ENCODE measurements at places on chromosomes 5 and 9.

- DNase-seq: no peak
Observed at GRCh38 chr5:81313278-81313677, 11.9 kb downstream of the ZCCHC9 start.

DNA sequence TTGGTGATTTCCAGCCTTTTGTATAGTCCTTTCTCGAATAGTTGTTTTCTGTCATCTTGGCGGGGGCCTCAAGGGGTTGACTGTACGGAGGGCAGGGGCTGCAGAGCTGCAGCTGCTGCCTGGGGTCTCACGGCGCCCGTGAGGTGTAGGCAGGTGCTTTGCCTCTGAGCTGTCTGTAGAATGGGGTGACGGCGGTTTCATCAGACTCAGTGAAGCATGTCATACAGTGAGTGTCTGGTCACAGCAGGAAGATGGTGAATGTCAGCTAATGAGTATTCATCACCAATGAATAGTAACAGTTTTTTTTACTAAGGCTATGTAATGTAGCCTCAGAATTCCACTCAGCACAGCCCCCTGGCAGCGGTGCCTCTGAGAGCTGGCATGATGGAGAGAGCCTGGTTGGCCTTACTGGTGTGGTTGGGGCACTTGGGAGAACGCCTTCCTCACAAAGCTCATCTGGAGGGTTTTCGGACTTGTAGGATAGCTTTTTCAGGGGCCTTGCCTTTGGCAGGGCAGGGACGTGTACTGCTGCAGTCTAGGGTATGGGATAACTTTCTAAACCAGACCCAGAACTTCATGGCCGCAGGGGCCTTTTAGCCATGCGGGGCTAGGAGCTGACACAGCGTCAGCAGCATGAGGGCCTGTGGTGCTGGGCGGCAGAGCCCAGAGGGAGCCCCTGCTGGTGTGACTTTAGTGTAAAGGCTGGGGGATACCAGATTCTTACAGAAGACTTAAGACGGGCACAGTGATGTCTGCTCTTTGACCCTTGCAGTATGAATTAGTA is 15.0 kb downstream of the TENT4A start:
- DNase-seq: no peak

GRCh38 chr5:57804505-57804904 is 321.9 kb upstream of the ACTBL2 start:
- DNase-seq: no peak

GRCh38 chr5:36158144-36158543 is 6.2 kb downstream of the SKP2 start:
- DNase-seq: no peak

DNA sequence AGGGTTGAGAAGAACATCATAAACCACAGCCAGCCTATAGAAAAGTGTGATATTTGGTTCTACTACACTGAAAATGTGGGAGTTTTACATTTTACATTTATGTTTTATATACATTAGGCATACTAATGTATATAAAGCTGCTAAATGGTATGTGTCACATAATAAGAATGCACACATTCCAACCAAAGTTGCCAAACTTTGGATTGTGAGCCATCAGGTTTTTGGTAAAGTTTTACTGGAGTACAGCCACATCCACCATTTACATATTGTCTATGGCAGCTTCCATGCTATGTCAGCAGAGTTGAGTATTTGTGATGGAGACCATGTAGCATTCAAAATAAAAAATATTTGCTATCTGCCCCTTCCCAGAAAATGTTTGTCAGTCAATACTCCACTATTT is 23.1 kb upstream of the TARS1 start:
- DNase-seq: no peak

- DNase-seq: no peak
Observed at GRCh38 chr5:163321511-163321910, 115.9 kb upstream of the CCNG1 start.

DNA sequence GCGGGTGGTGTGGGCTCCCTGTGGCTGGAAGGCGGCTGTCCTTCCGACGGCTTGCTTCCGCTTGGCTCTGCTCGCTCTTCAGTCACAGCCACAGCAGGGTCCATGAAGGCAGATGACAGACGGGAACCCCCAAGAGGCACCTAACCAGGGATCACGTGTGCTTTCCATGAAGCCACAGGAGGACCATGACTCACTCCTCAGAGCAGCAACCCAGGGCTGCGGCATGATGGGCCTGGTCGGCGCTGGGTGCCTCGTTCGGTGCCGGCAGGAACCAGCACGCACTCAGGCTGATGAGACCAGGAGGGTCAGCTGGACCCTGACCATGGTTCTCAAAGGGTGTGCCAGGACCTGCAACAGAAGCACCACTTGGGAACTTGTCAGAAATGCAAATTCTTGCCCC is 32.8 kb upstream of the MED10 start:
- no peak for DNase-seq

DNA sequence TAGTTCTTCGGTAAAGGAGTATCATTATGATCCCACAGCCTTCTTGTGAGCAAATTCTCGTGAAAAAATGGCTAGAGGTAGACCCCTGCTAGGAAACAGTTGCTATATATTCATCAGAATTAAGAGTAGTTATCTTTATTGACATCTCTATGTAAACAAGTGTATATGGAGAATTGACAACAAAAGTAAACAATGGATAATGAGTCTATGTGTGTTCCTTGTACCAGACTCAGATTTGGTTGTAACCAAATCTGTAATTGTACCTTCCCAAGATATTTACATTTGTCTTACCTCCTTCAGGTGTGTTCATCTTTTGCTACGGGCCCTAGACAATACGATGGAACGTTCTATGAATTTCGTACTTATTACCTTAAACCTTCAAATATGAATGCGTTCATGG is 2.1 kb downstream of the NIPSNAP3B start:
- no peak for DNase-seq

DNA sequence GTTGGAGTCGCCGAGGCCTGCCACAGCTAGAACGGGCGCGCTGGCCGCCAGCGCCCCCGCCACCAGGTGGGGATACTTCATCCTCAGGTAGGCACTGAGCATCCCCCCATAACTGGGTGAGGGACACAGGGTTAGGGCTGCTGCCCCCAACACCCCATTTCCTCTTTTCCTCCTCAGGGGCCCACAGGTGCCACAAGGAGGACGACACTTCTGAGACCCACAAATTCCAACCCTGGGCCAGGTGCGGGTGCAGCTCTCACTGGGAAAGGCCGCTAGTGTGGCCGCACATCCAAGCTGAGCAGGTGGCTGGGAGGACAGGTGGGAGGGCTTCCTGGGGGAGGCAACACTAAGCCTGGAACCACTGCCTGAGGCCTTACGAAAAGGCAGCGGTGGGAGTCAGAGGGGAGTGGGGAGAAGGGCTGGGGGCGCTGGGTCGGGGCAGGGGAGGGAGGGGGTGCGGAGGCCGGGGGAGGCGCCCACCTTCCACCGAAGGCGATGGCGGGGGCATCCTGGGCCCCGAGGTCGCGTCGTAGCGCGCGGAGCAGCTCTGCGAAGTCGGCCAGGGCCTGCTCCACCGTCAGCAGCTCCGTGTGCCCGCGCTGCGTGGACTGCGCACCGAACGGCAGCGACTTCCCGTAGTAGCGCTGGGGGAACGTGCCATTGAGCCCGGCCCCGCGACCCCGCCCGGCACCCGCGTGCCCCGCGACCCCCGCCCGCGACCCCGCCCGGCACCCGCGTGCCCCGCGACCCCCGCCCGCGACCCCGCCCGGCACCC is 961 bp downstream of the DPP7 start:
- no peak for DNase-seq

- no peak for DNase-seq
Observed at GRCh38 chr5:171355302-171355724, 32.3 kb upstream of the NPM1 start.

GRCh38 chr5:139671096-139671841 is 23.1 kb downstream of the CXXC5 start:
- DNase-seq: no peak

DNA sequence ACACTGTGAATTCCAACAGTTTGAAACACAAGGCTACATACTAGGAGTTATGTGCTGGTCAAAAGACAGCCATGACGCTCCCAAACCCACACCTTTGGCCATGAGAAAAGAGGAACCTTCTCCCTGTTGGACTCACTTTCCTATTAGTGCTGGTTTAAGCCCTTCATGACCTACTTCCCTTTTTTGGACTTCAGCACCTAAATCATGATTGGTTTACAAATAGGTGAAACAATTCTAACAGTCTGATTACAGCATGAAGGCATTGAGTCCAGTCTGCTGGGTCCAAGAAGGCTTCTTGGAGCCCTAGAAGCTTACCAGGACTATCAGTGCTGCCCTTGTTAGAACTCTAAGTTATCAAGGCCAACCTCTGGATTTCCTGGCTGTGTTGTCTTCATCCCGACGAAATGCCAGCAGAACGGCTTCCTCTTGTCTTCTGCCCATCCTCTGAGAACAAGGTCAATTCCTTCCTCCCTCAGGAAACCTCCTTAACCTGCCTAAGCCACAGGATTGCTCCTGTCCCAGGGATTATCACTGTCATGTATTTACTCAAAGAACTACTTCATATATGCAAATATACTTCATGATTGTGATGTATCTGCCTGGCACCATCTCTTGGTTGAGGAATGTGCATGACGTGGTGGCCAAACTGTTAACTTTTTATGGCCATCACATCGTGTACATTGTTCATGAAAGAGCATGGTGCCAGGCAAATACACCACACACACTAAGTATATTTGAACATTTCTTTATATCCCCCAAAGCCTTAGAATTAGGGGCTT is 83.6 kb downstream of the ANKH start:
- no peak for DNase-seq

DNA sequence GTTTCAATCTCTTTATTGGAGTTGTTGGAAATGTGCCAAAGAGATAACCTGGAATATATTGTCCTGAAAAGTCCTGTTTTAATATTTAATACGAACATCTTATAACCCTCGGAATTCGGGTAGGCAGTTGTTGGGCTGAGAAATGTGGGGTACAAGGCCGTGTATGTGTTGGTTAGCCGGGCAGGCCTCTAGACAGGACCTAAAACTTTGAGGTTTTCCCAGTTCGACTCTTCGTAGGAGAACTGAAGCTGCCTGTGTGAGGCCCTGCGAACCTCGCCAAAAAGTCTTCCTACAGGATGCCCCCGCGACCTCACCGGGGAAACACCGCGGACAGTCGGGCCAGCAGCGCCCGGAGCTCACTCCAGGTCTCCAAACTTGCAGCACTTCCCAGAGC is 583 bp upstream of the TJP2 start:
- no peak for DNase-seq

- DNase-seq: no peak
Observed at GRCh38 chr9:35847792-35848572, 19.0 kb downstream of the TMEM8B start.

GRCh38 chr5:135833961-135834638 is 363 bp upstream of the SLC25A48 start:
- DNase-seq: no peak

- no peak for DNase-seq
Observed at GRCh38 chr5:146091881-146092280, 13.5 kb downstream of the PLAC8L1 start.

- no peak for DNase-seq
Observed at GRCh38 chr9:32486839-32487562, 39.0 kb downstream of the RIGI start.

DNA sequence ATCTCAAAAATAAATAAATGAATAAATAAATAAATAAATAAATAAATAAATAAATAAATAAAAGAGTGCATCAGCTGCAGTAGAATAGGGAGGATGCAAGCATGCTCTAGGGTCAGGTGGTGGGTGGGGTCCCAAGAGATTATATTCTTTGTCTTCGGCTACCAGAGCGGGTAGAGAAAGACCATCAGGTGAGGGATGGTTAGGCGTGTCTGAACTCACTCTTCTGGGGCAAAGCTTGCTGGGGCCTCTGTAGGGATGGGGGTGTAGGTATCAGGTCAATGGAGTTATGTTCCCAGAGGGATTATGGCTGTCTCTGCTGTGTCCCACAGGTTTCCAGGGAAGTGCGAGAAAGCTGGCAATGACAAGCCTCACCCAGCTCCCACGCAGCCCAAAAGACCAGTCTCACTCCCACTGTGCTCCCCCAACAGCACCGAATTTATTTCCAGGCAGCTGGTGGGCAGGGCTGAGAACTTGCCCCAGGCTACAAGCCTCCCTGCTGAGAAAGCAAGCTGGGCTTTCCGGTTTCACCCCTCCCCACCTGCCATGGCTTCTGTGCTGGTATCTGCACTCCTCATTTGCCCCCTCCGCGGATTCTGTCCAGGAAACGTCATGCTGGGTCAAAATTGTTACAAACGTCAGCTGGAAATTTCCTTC is 180.8 kb downstream of the LURAP1L start:
- no peak for DNase-seq

DNA sequence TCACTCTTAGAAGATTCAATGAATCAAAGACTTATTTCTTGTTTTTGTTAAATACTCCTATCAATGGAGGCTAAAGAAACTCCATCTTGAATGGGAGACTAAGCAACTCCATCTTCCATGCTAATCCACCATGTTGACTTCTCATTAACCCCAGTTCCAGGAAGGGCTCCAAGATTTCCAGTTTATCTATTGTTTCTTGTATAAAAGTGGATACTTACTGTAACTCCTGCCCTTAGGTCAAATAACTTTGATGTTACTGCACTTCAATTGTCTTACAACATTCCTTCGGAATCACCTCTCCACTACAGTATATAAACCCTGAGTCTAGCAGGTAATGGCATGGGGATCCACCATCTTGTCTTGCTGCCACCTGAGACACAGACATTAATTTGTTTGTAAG is 63.0 kb downstream of the PUM3 start:
- DNase-seq: no peak

DNA sequence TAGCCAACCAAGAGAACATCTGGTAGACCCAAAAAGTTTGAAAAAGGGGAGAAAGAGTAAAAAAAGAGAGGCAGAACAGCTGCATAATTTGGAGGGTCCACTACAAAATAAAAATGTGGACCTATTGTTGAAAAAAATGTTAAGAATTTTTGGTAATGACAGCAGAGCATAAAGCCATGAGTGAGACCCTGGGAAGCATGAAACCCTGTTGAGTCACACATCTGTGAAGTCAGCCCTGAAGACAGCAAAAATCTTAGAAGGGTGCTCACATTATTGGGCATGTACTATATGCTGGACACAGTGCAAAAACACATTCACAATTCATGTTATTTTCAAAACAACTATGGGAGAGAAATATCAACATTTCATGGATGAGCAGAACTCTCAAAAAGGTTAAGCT is 56.4 kb upstream of the LIFR start:
- no peak for DNase-seq

- DNase-seq: no peak
Observed at GRCh38 chr5:131245312-131245711, 18.5 kb upstream of the CDC42SE2 start.

DNA sequence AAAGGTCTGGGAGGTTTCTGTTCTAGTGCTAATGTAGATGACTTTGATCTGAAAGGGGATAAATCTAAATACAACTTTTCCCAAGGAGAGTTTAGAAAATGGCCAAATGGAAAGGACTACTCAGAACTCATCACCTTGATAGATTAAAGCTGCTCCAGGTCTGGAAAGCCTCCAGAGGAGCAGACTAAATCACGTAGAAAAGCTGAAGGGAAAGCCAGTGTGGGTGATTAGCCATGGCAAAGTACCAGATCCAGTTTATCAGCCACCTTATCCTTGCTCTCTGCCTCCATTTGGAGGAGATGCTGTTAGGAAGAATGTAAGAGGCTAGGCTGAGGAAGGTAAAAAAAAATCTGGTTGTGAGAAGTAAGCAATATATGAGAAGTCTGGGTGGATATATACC is 120.7 kb upstream of the RAI14 start:
- no peak for DNase-seq

GRCh38 chr5:5531371-5531770 is 108.9 kb downstream of the ICE1 start:
- DNase-seq: no peak
